ENCODE measurements at places on chromosomes 2 and 18.

GRCh38 chr18:58800582-58800981 lies 64.1 kb upstream of the ZNF532 start:
- no peak for DNase-seq

- DNase-seq = no peak
Observed at GRCh38 chr2:203436496-203436895, 98.6 kb downstream of the RAPH1 start.

DNA sequence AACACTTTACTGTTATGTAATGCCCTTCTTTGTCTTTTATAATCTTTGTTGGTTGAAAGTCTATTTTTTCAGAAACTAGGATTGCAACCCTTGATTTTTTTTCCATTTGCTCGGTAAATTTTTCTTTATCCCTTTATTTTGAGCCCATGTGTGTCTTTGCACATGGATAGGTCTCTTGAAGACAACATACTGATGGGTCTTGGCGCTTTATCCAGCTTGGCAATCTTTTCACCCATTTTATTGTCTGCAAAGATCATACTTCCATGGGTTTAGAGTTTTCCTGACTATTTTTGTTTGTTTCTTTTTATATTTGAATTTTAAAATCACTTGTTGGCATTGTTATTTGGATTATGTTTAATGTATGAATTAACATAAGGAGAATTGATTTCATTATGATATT lies 27.0 kb downstream of the ACOXL start:
- DNase-seq = no peak

DNA sequence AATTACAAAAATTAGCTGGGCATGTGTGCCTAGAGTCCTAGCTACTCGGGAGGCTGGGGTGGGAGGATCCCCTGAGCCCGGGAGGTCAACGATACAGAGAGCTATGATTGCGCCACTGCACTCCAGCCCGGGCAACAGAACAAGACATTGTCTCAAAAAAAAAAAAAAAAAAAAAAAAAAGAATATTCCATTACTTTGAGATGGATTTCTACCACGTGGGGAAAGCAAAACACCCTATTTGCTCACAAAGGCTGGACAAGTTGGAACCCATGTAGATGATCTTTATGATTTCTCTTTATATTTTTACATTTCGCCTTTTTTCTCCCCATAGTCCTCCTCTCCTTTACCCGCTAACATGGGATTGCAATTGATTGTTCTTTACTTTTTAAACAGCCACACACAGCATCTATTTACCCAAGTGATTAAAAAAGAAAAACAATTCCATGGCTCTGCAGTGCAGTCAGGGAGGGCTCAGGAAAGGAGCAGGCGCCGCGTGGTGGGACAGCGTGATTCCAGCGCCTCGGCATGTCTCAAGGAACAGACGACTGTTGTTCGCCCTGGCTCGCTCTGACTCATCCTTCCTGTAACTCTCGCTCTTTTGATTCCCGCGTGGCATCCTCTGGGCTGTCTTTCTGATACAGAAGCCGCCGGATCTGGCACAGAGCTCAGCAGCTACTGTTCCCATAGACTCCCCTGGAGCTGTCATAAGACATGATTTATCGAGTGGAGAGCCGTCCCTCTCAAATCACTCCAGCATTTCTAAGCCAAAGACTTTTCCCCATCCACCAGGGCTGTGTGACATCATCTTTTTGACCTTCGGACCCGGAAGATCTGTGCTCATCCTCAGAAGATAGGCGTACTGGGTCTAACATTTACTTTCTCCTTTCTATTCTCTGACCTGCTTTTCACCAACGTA lies 230.4 kb upstream of the AGAP1 start:
- DNase-seq = peak; percentile 81

- no peak for DNase-seq
Observed at GRCh38 chr2:234992196-234992595, 40.4 kb downstream of the SH3BP4 start.

- DNase-seq = no peak
Observed at GRCh38 chr2:234435836-234436481, 60.9 kb downstream of the ARL4C start.

GRCh38 chr2:173392731-173393130 lies 38.1 kb downstream of the CDCA7 start:
- DNase-seq = no peak

DNA sequence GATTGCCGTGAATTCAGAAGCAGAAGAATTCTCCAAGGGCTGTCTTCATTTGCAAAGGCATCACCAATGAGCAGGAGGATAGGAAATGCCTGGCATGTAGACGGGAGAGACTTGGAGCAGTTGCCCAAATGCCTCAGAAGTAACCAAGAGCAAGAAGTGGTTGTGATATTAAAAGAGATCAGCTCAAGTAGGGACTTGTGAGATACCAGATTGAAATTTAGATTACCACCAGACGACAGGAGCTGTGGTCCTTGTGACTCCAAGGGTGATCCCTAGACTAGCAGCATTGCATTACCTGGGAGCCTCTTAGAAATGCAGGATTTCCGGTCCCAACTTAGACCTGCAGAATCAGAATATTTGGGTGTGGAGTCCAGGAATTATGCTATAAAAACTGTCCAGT lies 228.6 kb upstream of the EPAS1 start:
- no peak for DNase-seq

GRCh38 chr2:234835738-234836137 lies 116.1 kb upstream of the SH3BP4 start:
- no peak for DNase-seq

DNA sequence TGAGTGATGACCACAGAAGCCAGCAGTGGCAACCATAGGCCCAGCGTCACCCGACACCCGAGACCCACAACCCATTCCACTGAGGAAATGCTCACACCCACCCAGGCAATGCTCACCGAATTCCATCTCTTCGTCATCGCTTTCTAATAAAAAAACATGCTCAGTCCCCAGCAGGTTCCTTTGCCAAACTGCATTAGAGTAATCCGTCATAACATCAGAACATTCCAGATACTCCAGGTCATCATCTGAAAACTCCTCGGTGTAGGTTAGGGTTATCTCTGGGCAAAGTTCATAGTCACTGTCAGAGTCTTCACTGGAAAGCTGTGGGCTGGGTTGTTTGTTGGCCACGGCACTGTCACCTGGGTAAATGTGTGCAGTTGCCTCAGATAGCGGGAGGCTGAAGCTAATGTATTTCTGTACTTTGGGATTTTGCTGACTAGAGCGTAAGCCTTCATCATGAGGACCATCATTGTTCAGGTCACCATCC lies 49.3 kb downstream of the ALPK2 start:
- no peak for DNase-seq

DNA sequence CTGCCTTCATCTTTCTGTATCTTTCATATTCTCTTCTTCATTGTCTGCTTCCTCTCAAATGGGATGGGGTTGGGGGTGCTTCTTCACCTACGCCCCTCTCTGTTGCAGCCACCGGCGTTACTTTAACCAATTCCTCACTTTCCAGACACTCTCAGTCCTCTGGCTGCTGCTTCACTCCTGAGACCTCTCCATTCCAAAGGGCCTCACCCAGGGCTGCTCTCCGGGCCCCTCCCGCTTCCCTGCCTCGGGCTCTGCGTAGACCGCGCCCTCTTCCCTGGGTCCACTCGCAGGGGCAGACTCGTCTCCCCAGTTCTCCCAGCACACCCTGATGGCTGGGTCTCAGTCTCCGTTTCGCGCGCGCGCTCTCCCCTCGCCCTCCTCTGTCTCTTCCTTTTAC lies 926 bp downstream of the SERPINB8 start:
- no peak for DNase-seq

GRCh38 chr18:37667836-37668235 lies 102.2 kb upstream of the CELF4 start:
- DNase-seq = no peak

GRCh38 chr2:118059919-118060478 lies 28.3 kb upstream of the INSIG2 start:
- DNase-seq = no peak

DNA sequence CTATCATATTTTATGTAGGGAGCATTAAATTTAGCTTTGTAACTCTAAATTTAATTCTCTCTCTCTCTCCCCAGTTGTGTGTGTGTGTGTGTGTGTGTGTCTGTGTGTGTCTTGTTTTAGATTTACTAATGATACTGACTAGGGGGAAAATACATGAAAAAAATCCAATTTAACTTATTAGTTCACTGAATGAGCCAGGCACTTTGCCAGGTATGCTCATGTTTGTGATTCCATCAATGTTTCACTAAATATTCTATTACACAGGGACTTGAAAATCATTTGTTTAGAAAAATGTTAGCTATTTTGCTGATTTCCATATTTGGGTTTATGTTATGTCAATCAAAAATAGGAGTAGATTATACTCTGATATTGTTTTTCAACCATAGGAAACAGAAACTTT lies 203.7 kb upstream of the ZNF804A start:
- DNase-seq = no peak

DNA sequence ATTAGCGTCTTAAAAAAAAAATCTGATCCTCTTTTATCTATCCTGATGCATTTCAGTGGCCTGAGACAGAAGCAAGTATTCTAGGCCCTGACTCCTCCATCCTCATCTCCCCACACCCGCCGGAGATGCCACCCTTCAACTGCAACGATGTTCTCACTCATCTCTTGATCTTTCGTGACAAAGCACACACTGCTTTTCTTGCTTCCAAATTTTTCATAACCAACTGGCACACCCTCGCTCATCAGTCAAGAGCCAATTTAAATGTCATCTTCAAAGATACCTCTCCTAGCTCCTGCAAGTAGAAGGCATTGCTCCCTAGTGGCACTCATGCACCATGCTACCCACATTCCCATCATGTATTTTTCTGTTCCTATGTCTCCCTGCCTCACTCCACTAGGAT lies 115.0 kb downstream of the STK39 start:
- DNase-seq = no peak

GRCh38 chr2:101882769-101883307 lies 108.9 kb upstream of the IL1R2 start:
- DNase-seq = no peak

DNA sequence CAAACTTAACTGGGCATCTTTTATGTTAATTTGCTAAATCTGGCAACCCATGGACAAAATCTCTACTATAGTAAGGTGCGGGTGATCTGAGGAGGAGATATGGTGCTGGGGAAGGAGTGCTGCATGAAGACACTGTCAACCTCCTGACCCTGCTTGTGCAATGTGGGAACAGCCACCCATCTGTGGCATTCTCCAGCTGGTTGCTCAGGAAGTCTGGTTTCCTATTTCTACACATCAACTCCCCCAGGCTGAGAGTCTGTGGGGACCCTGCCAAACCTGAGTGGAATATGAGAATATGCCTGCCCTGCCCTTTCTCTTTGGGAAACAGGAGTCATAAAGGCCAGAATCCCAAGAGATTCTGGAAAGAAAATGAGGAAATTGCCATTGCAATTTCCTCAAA lies 60.1 kb upstream of the PAX3 start:
- no peak for DNase-seq

GRCh38 chr2:39523308-39524044 lies 86.4 kb upstream of the MAP4K3 start:
- DNase-seq = peak; percentile 8

DNA sequence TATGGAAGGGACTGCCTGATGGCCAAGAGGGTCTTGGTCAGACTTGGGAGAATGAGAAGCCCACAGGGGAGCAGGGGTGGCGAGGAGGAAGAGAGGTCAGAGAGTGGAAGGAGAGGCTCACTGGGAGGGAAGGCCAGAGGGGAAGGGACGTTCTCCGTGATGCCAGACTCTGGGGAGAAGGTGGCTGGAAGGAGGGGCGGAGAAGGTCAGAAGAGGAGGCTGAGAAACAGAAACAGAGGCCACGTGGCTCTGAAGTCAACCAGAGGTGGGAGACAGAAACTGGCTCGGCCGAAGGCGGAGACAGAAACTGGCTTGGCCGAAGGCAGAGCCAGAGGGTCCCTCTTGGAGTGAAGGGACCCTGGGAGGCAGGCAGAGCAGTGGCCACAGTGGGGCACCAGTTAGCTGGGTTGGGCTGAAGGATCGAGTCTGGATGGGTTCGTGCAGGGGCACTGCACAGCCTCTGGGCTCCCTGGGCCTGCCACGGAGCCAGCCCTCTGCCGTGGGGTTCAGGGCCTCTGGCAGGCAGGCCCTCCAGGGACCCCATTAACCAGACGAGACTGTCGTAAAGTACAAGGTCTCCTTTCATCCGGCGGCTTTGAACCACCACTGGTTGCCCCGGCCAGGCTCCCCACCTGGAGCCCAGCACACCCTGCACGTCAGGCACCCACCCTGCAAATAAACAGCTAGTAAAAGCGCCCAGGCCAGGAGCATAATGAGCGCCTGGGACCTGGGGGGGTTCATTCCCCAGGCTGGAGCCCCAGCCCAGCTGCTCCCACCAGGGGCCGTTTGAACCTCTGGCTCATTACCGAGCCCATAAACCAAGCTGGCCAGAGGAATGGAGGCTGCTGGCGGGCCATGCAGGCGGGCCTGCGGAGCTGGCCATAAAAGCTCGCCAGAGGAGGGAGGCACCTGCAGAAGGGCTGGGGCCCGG lies 218.8 kb downstream of the DYSF start:
- DNase-seq = no peak

DNA sequence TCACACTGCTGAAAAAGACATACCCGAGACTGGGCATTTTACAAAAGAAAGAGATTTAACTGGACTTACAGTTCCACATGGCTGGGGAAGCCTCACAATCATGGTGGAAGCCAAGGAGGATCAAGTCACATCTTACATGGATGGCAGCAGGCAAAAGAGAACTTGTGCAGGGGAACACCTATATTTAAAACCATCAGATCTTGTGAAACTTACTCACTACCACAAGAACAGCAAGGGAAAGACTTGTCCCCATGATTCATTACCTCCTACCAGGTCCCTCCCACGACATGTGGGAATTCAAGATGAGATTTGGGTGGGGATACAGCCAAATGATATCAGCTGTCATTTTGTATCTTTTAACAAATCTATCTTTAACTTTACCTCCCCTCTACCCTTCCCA lies 251.1 kb upstream of the RASGRP3 start:
- DNase-seq = no peak

GRCh38 chr2:72937356-72937669 lies 20.0 kb downstream of the EMX1 start:
- DNase-seq = no peak

DNA sequence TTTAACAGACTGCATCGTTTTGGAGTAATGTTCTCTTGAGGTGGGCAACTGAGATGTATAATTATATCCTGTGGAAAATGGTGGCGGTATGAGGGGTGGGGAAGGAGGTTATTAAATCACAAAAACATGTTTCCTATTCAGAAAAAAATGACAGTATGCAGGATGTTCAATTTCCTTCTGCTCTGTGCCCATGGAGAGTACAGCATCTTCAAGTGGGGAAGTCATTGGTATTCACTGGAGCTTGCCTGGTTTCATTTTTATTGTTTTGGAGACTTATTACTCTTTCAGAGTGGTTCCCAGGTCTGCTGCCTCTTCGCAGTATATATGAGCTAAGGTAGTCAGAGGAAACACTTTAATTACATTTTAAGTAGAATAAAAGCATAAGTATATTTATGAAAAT lies 318.8 kb upstream of the RAB12 start:
- DNase-seq = no peak
